ENCODE measurements at places on chromosomes 12 and 14. TPM values are rescaled to one million over a fixed set of nuclear protein-coding genes. Genes with fewer than 3 reads are reported as not detected.

Gene PTMS
- 290 TPM for total RNA-seq

DNA sequence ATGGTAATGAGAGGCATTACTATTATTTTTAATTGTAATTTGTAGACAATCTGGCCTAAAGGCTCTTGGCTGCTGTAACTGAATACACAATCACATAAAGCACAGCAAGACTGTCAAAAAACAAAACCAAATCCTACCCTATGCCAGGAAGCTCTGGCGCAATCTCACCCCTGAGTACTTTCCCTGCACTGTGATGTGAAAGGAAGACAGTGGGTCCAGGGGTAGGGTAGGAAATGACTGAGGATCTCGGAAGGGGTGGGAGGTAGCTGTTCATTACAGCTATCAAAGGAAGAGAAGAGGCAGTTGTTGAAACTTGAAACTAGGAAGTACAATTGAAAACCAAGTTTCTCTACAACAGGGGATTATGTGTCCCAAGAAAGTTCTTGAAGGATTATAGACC, 202.8 kb downstream of the ANO2 start:
- no peak for DNase-seq
- no peaks in the 10 kb centered on the region for H3K4me1 ChIP-seq
- no peaks in the 10 kb centered on the region for H3K27me3 ChIP-seq
- H3K36me3 ChIP-seq = no peaks in the 10 kb centered on the region
- no peak overlapping the region for H3K27ac ChIP-seq
- H3K4me3 ChIP-seq = no peak overlapping the region

Gene AQP2
- total RNA-seq = not detected

Gene SPPL3
- 23.2 TPM for total RNA-seq
